Mammary epithelial cell (primary cell): ENCODE measurements at places on chromosomes 3 and 15.
A peak's percentile ranks its signal among the peaks of the same experiment; 100 is the strongest.

GRCh38 chr3:186464424-186465093, 79.6 kb downstream of the CRYGS start:
- DNase-seq, result no peak

- no peak for DNase-seq
Observed at GRCh38 chr3:69020424-69020823, 6.9 kb upstream of the EOGT start.

DNA sequence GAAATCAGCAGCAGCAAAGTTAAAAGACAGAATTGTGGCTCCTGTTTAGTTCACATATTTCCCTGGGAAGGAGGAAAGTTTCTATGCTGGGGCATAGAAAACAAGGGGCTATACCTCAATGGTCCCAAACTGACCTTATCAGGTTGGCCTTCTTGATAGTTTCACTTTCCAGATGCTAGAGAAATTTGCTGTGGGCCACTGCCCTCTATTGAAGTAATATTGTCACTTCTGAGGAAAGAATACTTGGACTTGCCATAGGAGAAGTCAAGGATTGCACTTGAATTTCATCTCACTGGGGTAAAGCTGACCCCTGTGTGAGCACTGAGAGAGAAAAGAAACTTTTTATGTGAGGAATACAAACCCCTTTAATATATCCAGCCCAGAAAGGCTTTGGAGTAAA, 49.3 kb upstream of the XCR1 start:
- no peak for DNase-seq

DNA sequence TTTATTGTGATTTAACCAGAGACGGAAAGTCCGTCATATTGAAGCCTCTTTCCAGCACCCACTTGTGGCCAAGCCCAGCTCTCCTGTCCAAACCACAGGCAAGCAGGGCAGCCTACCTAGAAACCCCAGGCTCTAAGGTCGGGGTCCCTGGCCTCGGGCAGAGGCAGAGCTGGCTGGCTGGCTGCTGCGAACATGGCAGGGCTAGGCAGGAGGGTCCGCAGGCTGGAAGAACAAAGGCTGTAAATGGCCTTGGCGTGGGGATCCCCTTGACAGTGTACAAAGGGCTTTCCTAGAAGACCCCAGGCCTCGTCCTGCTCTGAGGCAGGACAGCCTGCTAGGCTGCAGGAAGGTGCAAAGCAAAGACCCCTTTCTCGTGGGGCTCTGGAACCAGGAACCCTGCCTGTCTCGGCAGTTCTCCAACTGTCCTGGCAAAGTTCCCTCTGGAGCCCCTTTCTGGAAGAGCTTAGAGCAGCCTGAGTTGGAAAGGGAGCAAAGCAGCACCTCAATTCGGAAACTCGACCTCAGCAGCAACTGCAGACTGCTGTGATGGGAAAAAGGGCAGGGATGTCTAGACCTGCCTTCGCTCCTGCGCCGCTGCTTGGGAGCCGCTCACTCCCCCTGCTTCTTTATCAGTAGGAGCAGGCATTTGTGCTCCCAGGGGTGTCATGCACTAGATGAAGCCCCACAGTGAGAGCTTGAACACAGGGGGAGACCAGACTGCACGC, 8.5 kb downstream of the CALML4 start:
- no peak for DNase-seq

- no peak for DNase-seq
Observed at GRCh38 chr3:150797155-150797554, 34.2 kb upstream of the SIAH2 start.

DNA sequence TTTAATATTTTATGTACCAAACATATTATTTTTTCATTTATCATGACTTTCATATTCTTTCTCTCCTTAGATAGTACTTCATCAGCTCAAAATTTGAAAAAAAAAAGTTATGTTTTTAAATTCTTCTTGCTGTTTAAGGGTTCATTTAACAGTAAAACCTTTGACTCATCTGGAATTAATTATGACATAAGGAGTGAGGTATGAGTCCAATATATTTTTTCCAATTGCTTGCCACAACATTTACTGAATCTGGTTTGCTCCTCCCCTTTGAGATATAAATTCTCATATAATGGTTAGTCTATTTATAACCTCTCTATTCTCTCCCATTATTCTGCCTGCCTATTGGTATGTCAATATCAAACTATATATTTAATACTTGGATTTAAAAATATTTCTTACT, 387.8 kb downstream of the TUSC7 start:
- no peak for DNase-seq

GRCh38 chr3:36989568-36989967, 3.4 kb downstream of the EPM2AIP1 start:
- DNase-seq, result no peak

DNA sequence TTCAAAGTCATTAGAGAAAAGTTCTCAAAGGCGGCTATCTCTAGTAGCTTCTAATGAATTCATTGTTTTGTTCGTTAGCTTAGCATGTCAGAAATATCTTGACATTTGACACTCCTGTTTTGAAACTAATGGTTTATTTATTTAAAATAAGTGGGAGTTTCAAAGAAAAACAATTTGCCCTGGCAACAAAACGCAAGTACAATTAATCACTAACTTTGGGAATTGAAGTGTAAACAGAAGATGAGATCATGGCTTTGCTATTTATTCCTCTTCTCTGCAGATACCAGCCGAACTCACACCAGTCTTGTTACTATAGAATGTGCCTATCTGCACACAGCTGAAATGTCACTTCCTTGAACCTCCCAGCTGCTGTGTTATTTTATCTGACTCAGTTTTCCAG, 27.5 kb downstream of the MASP1 start:
- DNase-seq, result no peak

- DNase-seq, result no peak
Observed at GRCh38 chr3:137163241-137163871, 205.6 kb downstream of the IL20RB start.

- no peak for DNase-seq
Observed at GRCh38 chr3:129118745-129119144, 2.9 kb downstream of the RAB43 start.

DNA sequence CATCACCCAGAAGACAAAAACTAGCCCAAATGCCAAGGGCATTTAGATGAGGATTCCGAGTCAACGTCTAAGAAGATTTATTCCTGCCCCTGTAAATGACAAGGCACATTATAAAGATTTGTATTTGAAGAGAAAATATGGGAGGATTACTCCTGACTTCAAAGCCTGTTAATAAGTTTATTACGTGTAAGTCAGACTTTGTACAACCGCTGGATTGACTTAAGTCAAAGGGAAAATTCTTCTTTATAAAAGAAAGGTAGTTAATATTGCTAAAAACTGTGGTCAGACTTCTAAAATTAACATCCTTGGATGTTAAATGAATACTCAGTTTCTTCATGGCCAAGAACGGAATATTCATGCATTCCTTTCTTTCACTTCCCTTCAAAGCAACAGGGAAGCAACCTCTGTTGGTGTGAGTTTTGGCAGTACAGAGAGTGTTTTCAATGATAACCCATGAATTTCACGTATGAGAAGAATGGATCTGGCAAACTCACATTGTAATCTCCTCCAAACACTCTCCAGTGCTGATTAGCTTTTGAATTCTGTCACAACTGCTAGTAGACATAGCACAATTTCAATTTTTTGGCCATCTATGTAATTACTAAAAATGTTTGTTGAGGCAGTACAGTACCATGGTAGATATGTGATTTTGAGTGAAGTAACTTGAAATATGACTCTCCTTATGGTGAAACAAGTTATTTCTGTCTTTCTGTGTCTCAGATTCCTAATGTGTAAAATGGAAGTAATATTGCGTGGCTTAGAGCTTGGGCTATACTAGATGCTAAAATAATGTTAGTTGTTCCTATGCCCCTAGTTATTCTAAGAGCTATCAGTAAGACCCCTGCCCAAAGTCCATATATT, 62.0 kb downstream of the PLD1 start:
- DNase-seq, result no peak

GRCh38 chr3:187352581-187353575, 15.3 kb upstream of the RTP4 start:
- DNase-seq, result peak; percentile 43

DNA sequence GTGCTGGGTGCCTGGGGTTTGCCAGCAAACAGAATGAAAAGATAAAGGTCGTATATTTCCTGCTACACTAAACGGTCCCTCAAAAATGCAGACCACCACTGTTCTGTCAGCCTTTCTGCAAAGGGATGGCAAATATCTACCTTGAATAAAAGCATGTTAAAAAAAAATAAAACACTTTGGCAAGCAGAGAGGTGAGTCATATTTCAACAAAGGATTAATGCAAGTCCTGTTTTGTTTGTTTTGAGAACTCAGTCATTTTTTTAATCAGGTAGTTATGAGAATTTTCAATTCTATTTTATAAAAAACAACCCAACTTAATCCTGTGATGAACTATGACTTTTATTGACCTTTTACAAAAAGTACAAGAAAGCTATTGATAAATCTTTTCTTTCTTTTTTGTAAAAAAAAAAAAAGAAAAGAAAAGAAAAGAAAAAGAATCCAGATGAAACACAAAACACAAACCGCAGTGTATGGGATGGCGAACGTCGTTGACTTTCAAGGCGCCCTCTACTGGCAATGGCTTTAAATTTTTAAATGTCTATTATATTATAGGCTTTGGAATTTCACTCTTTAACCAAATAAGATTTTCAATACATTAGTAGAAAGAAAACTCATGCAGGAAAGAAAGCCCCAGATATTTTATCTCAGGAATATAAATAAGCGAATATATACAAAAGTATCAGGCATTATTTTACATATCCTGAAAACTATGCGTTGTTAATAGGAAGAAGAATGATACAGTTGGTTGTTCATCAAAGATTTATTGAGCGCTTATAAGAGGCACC, 87.8 kb downstream of the NCEH1 start:
- DNase-seq, result peak; percentile 66
